CD4-positive, alpha-beta T cell treated with Interleukin-2 at 100 ng/mL for 4 hours (primary cell): ENCODE measurements at places on chromosomes 6 and 20.
A peak's percentile ranks its signal among the peaks of the same experiment; 100 is the strongest.

DNA sequence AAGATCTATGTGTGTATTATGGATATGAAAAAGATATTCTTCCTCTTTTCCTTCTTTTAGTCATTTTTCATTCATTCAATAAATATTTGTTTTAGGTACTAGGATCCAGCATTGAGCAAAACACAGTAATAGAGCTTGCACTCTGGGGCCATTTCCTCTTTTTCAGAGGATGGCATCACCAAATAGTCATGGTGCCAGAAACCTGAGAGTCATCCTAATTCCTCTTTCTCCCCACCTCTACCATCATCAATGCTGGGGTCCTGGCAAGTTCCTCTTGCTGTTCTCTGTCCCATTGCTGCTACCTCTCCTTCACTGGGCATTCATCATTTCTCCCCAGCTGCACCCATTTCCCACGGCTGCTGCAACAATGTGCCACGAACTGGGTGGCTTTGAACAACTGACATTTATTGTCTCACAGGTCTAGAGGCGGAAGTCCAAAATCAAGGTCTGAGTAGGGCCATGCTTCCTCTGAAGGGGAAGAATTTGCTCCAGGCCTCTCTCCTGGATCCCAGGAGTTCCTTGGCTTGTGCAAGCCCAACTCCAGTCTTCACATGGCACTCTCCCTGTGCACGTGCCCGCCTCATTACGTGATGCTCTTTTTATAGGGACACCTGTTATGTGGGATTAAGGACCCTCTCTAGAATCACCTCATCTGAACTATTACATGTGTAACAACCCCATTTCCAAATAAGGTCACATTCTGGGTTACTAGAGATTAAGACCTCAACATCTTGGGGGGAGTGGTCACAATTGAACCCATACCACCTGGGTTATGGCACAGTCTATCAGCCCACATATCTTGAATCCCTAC, 9.5 kb upstream of the IGF2R start:
- DNase-seq, result no peak

- DNase-seq, result no peak
Measured at GRCh38 chr6:14735956-14736486, 509.8 kb upstream of the JARID2 start.

DNA sequence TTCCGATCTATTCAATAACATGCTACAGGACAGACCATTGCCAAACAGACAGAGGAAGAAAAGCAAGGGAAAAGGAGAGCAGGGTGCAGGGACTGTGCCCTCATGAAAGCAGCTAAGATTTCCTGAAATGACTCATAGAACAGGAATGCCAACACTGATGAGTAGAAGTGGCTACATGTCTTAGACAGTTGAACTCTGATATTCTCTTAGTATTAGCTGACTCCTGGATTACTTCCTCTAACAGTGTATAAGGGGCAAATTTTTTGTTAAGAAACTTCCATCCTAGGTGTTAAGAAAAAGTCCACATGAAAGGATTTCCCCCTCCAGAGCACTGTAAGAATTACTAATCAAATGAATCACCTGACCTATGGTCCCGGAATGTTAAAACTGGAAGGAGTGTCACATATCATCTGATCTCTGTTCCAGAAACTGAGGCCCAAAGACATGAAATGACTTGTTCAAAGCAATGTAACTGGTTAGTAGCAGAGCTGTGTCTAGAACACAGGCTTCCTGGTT, 224.9 kb downstream of the IBTK start:
- no peak for DNase-seq

- DNase-seq, result no peak
Measured at GRCh38 chr20:14950633-14951032, 613.2 kb upstream of the FLRT3 start.

GRCh38 chr6:118810420-118811027, 83.4 kb upstream of the ASF1A start:
- peak; percentile 81 for DNase-seq

GRCh38 chr20:54557806-54558590, 82.6 kb downstream of the DOK5 start:
- no peak for DNase-seq

DNA sequence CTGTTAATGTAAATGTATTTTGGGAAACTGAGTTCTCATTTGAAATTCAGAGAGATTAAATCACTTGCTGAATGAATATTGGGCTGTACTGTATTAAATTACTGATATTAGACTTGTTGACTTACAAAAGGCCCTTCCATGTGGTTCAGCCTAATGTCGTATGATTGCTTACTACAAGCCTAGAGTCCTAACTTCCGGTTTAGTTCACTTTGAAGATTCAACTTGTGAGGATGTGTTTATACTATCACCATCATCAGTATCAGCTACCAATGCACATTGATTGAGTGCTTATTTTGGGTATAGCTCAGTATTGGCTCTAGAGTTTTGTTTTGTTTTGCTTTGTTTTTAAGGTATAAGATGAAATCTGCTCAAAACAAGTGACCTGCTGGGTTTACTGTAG, 48.3 kb downstream of the FAM217A start:
- peak; percentile 35 for DNase-seq

GRCh38 chr20:8912096-8912495, 156.8 kb upstream of the PLCB4 start:
- DNase-seq, result no peak

DNA sequence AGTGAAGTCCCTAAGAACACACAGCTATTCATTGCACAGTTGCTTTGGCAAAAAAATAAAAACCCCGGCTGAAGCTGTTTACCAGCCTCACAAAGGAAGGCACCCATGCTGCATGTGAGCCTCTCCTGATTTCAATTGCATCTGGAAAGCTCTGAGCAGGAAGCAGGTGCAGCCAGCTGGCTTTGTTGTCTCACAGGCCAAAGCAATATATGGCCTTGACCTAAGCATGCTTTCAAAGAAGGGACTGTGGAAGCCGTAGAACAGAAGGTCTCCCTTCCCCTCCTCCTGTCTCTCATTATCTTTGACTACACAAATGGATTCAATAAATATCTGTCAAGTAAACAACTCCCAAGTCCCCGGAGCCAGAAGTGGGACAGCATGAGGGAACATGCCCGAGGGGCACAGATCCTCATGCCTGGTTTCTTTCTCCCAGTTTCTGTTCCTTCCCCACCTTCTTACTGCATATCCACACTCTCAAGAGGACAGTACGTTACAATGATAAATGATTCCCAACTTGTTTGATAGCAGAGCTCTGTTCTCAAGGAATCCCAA, 57.2 kb upstream of the PCSK2 start:
- DNase-seq, result no peak

DNA sequence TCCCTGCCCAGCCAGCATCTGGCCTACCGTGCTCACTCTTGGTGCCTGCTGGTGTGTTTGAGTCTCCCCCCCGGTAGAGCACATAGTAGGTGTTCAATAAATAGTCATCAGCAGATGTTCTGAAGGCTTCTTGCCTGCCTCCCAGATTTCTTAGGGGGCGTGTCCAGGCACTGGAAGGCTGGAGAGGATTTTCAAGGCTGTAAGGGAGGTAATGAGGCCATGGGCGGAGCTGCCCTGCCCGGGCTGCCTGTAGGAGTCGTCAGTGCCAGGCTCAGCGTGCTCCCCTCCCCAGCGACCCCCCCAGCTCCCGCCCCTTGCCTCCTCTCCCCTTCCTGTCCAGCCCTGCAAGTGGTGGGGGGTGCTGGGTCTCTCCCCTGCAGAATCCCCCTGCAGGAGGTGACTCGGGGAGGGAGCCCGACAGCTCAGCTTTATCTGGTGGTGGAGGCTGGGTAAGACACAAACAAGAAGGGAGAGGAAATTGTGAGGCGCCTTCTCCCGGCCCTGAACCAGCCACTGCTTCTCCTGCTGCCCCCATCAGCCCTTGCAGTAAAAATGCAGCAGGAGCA, 55.9 kb downstream of the BCAS4 start:
- DNase-seq, result no peak

- no peak for DNase-seq
Measured at GRCh38 chr6:56890066-56890465, 64.8 kb upstream of the BEND6 start.

GRCh38 chr20:22836877-22837276, 198.2 kb upstream of the SSTR4 start:
- DNase-seq, result no peak

- no peak for DNase-seq
Measured at GRCh38 chr6:111585974-111586315, 19.7 kb downstream of the TRAF3IP2 start.

DNA sequence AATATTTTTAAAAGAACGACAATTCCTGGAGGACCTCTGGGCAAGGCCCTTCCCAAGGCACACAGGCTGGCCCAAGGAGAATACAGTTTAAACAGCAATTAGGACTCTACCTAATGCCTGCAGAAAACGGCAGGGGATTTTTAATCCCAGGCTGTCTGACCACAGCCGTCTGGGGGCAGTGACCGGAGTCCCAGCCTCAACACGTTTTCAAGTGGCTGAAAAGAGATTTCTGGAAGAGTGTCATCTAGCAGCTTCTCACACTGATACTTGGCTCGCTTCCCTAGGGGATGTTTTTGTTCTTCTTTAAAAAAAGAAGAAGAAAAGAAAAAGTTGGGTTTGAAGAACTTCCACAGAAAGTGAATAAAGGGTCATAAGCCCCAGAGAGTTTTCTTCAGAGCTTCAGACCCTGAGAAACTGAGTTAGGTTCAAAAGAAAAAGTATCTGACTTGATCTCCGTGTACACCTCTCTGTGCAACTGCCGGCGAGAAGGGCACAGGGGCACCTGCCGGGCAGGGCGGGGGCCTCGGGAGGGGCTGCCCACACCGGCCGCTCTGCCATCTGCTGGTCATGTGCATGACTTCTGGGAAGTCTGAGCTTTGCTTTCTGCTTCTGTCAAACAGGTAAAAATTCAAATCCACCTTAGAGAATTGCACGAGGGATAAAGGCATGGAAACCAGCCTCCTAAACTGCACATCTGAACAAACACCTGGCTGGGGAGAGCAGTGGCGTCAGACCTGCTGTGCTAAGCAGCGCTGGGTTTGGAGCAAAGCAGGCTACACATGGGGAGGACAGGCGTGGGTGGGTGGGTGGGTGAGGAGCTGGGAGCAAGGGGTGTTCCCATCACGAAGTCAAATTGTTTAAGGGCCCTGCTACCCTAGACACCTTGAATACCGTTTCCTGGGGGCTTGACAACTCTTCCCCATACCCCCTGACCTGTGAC, 33.0 kb downstream of the RRBP1 start:
- DNase-seq, result peak; percentile 20

- DNase-seq, result no peak
Measured at GRCh38 chr6:15038013-15038791, 207.7 kb upstream of the JARID2 start.

DNA sequence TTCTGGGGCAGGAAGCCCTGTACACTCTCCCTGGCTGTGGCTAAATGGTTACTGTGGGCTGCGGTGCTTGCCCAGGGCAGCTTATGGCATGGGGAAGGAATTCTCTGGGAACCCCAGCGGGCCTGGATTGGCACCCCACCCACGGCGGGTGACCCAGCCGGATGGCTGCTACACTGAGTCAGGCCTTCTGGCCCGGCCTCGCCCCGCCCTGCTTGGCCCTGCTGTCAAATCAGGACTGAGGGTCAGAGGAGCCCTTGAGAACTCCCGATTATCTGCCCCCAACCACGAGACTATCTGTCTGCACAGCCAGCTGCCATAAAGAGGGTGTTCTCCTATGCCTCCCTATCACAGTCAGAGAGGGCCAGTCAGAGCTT, 7.3 kb upstream of the ITPR3 start:
- no peak for DNase-seq

- no peak for DNase-seq
Measured at GRCh38 chr6:15503346-15503680, 159.5 kb downstream of the DTNBP1 start.

GRCh38 chr6:129050086-129050485, 167.1 kb downstream of the LAMA2 start:
- no peak for DNase-seq
